ENCODE measurements at places on chromosomes 7 and 10.

- no peak for DNase-seq
Observed at GRCh38 chr7:84624527-84624926, 429.9 kb upstream of the SEMA3A start.

GRCh38 chr10:131650771-131651673 is 249.8 kb upstream of the PPP2R2D start:
- no peak for DNase-seq

DNA sequence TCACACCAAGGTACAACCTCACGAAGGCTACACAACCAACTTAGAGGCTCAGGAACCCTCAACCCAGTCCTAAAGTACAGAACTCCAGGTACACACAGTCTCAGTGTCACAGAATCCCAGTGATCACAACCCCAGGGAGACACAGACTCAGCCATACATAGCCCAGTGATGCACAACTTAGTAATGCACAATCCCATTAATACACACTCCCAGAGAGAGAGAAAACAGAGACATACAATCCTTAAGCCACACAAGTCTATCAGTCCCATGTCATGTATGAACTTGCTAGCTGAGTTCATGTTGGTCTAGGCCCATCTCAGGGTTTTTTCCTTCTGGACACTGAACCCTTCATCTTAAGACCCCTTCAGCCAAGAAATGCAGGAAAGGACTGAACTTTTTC is 4.6 kb downstream of the KCNIP2 start:
- no peak for DNase-seq

- no peak for DNase-seq
Observed at GRCh38 chr10:13950543-13950939, 363.8 kb downstream of the PRPF18 start.

DNA sequence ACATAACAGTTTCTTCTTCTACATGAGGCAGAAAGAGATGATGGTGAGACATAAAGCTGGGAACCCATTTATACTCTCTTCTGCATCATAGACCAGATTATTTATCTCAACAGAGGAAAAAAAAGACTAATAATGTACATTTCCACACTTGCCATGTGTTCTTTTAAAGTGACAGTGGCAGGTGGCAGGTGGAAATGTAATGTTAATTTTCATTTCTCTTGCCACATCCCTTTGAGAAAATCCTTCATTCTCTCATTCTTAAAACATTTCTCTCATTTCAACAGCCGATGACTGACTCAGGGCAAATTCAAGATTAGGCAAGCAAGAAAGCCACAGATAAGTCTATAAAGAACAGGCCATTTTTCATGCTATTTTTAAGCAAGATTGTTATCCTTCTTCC is 635.6 kb upstream of the SORCS1 start:
- no peak for DNase-seq

DNA sequence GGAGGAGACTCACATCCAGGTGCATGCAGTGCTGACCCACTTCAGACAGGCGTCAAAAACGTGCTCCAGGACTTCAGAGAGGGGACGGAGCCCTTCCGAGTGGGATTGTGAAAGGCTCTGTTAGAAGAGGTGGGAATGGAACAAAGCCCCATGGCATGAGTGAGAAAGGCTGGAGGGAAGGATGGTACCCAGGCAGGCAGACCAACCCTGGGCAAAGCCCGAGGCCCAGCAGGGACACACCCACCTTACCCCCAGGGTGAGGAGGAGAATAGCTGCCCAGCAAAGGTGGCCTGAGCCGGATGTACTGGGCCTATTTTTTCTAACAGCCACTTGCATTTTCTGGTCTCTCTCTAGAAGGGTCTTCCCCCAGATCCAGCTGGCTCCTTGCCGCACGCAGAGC is 14.8 kb downstream of the CHAT start:
- DNase-seq, result no peak

Data from HFF-Myc (cell line).